ENCODE measurements at places on chromosomes 2 and 18.

DNA sequence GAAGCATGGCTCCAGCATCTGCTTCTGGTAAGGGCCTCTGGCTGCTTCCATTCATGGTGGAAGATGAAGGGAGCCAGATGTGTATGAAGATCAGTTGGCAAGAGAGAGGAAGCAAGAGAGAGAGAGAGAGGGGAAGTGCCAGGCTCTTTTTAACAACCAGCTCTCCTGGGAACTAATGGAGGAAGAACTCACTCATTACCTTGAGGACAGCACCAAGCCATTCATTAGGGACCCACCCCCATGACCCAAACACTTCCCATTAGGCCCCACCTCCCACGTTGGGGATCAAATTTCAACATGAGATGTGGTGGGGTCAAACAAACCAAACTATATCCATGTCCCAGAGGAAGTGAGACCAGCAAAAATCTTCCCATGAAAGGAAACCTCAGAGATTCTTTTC is 124.8 kb upstream of the SIX2 start:
- DNase-seq = no peak

DNA sequence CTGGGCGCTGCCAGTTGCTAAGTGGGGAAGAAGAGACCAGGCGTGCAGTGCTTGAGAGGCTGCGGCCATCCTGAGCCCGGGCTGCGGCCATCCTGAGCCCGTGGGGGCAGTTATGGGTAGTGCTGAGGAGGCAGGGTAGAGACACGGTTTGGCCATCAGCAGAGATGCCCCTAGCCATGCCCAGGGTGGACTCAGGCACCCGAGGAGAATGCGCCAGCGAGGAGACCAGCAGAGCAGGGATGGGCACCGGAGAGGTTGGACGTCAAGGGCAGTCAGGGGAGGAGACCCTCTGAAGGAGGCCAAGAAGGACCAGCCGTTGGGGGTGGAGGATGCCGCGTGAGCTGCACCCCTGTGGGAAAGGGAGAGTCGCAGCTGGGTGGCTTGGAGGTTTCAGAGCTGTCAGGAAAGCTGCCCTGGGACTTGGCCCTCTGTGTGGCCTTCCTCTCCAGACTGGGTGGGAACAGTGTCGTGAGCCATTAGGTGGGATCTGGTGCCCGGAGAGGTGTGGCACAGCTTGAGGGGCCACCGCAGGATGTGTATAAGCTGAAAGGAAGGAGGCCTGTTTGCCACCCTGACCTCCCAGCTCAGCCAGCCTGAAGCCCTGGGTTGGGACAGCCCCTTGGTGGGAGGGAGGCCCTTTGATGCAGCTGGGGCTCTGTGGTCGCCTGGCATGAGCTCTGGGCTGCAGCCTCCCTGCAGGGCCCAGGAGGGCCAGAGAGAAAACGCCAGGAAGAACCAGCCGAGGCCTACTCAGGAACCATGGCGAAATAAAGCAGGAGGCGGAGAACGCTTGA is 56.0 kb downstream of the SH3BP4 start:
- DNase-seq = no peak

GRCh38 chr2:134232868-134233727 is 20.8 kb upstream of the MGAT5 start:
- DNase-seq = peak; percentile 34

- no peak for DNase-seq
These were observed 152.9 kb downstream of the SP3 start for GRCh38 chr2:173812321-173812720.

DNA sequence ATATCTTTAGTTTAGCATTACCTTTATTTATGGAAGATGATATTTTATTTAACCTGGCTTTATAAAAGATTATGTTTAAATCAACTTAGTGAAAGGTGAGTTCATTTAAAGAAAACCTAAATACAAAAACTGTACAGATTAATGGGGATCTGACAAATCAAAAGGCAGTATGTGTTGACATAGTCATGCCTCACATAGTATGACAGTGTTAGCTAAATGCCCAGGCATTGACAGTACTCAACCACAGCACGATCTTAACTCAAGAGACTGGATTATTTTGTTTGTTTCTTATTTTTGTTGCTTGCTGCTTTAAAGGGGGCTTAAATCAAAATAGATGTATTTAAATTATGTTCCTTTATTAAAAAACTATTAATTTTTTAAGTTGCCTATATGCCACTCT is 7.8 kb downstream of the DOK6 start:
- no peak for DNase-seq

Measured in activated naive CD4-positive, alpha-beta T cell treated with anti-CD3 and anti-CD28 coated beads, Interleukin-2, amount 10 ng/mL, durations not matched to agents 7 days and 5 days (primary cell).